Cerebellar nuclear complex (tissue), 1 donor: ENCODE measurements at places on chromosomes 11 and 22.

- no peak for DNase-seq
Observed at GRCh38 chr11:45860348-45860747, 13.1 kb downstream of the CRY2 start.

- DNase-seq, result no peak
Observed at GRCh38 chr11:115652496-115652895, 148.3 kb upstream of the CADM1 start.

GRCh38 chr22:39414377-39414776 is 14.8 kb downstream of the TAB1 start:
- no peak for DNase-seq

DNA sequence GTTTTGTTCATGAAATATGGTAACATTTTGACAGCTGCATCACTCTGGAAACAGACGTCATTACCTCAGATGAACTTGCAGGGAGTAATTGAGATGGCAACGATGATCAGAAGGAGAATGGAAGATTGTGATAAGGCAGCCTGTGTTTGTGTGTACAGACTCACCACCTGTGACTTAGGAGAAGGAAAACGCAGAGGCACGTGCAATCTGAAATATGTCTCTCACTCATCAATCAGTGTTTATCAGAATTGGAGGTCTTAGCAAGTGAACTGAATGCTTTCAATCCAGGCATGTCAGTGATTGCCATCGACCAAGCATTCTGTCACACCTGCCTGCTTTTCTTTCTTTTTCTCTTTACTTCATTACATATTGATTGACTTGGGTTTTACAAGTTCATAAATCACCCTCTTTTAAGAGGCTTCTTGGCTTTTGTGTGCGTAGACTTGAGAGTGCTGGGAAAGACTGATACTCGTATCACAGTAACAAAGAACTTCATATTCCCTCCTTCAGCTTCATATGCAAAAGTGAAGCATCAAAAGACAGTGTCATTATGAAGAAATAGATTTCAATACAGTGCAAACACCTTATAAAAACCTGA is 24.6 kb downstream of the FAT3 start:
- DNase-seq, result no peak

DNA sequence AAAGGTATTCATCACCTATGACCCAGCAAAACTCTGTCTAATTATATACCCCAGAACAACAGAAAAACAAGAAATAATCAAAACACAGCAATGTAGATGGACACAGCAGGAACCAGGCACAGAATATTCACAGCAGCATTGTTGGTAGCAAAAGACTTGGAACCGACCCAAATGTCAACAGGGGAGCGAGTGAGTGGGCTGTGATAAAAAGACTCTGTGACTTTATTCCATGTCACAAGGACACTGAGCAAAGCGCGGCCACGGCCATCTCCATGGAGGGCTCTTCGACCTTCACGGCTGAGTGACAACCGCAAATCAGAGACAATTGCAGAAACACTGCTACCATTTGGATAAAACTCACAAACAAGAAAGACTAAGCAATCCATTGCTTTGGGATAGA is 1373.1 kb downstream of the TBC1D22A start:
- DNase-seq, result no peak

- no peak for DNase-seq
Observed at GRCh38 chr11:126277322-126277721, 5.6 kb upstream of the TIRAP start.

- no peak for DNase-seq
Observed at GRCh38 chr11:87976009-87976408, 199.2 kb downstream of the RAB38 start.

- DNase-seq, result no peak
Observed at GRCh38 chr22:49446145-49446758, 381.4 kb downstream of the BRD1 start.

DNA sequence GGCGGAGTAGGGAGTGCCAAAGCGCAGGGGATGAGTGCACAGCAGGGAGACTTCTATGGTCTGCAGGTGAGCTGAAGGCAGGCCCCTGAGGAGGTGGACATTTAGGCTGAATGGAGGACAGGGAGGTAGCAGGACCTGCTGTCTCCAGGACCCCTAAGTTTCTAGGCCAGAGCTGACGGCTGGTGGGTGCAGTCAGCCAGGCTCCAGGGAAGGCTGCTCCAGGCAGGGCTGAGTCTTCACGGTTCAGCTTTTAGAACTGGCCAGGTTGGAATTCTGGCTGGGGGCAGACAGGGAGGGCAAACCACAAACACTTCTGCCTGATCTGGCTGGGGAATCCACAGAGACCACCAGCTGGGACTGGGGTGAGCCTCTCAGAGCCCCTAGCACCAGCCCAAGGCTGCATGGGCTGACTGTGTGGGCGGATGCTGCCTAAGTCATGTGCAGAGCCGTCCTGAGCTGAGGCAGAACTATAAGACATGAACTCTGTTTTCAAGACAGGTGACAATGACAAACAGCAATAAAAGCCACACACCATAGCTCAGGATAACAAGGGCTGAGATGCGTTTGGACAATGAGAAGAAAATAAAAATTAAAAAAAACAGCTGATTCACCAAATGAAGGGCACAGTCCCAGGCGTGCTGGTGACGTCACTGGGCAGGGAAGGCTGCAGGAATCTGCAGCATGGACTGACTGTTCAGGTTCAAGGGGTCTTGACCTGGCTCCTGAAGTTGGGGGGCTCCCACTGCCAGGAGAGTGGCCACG is 10.4 kb upstream of the MALAT1 start:
- no peak for DNase-seq

GRCh38 chr11:74689666-74690065 is 41.6 kb downstream of the CHRDL2 start:
- DNase-seq, result no peak

DNA sequence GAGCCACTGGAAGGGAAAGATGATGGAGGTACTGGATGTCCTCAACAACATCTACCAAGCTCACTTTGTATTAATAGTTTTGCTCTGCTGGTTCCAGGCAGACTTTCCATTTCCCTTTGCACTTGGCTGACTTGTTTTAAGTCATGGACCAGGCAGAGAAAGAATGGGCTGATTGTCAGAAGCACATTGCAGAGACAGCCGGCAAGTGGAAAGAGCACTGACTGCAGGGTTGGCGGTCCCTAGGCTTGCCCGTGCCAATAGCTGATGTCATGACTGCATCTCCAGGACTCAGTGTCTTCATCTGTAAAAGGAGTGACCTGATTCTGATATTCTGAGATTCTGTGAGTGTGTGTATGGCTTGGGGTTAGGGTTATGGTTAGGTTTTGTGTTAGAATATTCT is 20.9 kb upstream of the NNMT start:
- DNase-seq, result no peak
